Ecto neural progenitor cell (in vitro differentiated cells): ENCODE measurements at places on chromosomes 2 and 18.

DNA sequence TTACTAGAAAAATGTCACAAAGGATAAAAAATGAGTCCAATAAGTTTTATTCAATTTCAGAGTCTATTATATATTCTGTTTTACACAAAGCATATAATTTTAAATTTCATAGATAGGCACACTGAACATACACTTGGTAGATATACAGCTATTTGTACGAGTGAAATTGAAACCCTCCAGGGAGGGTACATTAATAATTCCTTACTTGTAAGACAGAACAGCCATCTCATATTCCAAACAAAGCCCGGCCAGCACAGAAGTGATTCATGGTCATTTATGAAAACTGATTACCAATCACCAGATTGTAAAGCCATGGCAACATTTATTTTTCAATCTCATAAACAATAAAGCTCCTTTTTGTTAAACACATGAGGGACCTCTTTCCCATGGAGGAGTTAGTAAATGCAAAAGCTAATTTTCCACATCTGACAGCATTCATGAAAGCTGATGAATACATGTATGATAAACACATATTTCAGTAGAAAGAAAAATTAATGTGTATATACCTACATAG, 190.6 kb downstream of the TDRD15 start:
- no peak for DNase-seq

GRCh38 chr18:58669731-58670378, 1.4 kb upstream of the MALT1 start:
- DNase-seq, result no peak

GRCh38 chr2:239732666-239733010, 292.5 kb downstream of the NDUFA10 start:
- DNase-seq, result no peak

- DNase-seq, result no peak
These were observed 124.8 kb upstream of the SLC39A10 start for GRCh38 chr2:195532255-195532627.

- no peak for DNase-seq
These were observed 61.3 kb downstream of the UBE2E3 start for GRCh38 chr2:181041661-181042060.
